GM23338 (cell line): ENCODE measurements at places on chromosomes 3 and 15.
A peak's percentile ranks its signal among the peaks of the same experiment; 100 is the strongest.

DNA sequence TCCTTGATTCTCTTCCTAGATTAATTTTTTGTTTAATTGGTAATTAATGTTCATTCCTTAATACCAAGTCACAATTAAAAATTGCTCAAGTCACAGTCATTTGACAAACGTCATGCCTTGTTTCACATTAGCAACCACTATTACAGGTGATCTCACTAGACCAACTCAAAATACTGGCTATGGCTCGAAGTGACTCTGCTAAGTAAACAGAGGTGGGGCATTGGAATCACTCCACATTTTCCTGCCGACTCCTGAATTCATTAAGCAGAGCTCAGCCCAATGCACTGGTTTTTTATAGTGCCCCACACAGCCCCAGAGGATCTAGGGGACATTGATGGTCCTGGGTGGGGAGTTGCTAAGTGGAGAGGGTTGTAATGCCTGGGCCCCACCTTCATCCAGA lies 201.2 kb upstream of the NSMCE3 start:
- H3K4me3 ChIP-seq: no peak overlapping the region
- H3K4me1 ChIP-seq: peaks cover 25% of the 10 kb centered on the region
- no peak overlapping the region for H3K27ac ChIP-seq
- no peaks in the 10 kb centered on the region for H3K27me3 ChIP-seq
- DNase-seq: no peak

DNA sequence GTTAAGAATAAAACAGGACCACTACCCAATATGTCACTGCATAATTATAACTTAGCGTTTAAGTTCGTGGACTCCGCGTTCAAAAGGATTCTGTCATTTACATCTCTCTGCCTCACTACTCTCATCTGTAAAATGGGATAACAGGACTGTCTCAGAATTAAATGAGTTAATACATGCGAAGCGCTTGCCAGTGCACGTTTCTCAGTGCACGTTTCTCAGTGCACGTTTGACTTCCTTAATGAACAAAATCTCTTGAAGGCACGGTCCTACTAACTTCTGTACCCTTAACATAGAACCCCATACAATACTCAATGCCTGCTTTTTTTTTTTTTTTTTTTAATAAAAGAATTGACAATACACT lies 499 bp downstream of the RABL3 start:
- H3K4me3 ChIP-seq: peak overlapping the region; percentile 75
- H3K27me3 ChIP-seq: no peaks in the 10 kb centered on the region
- peaks cover 16% of the 10 kb centered on the region for H3K4me1 ChIP-seq
- H3K36me3 ChIP-seq: peaks cover 10% of the 10 kb centered on the region; the same call in 1 of the 2 replicates
- H3K27ac ChIP-seq: no peak overlapping the region; the same call in 1 of the 2 replicates

DNA sequence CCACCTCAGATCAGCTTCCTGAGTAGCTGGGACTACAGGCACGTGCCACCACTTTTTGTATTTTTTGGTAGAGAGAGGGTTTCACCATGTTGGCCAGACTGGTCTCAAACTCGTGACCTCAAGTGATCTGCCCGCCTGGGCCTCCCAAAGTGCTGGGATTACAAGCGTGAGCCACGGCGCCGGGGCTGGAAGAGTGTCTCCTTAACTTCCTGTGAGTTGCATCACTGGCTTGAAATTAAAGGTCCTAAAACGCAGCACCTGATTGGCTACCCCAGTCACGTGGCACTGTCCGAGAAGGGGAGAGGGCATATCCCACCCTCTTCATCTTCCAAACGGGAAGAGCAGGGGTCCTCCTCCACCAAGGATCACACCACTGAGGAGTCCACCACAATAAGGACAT lies 5.5 kb upstream of the FAM174B start:
- no peaks in the 10 kb centered on the region for H3K36me3 ChIP-seq
- H3K27ac ChIP-seq: no peak overlapping the region

DNA sequence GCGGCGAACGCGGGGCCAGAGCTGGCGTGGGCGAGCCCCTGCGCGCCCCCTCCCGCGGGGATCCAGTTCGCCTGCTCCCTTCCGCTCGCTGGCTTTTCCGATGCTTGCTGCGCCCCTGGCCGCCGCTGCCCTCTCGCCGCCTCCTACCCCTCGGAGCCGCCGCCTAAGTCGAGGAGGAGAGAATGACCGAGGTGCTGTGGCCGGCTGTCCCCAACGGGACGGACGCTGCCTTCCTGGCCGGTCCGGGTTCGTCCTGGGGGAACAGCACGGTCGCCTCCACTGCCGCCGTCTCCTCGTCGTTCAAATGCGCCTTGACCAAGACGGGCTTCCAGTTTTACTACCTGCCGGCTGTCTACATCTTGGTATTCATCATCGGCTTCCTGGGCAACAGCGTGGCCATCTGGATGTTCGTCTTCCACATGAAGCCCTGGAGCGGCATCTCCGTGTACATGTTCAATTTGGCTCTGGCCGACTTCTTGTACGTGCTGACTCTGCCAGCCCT lies 721 bp downstream of the P2RY1 start:
- H3K36me3 ChIP-seq: peaks cover 9% of the 10 kb centered on the region
- peaks cover 17% of the 10 kb centered on the region for H3K27me3 ChIP-seq
- peak overlapping the region; percentile 89 for H3K4me3 ChIP-seq
- DNase-seq: peak; percentile 38
- H3K27ac ChIP-seq: no peak overlapping the region
- H3K4me1 ChIP-seq: peaks cover 41% of the 10 kb centered on the region

DNA sequence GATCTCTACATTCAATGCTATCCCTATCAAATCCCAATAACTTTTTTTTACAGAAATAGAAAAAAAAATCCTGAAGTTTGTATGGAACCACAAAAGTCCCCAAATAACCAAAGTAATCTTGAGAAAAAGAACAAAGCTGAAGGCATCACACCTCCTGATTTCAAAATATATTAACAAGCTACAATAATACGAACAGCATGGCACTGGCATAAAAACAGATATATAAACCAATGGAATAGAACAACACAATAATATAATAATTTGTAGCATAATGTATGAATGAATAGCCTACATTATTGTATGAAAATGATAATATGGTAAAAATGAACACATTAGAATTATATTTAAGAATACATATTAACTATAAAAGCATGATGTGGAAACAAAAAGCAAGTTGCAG lies 76.7 kb upstream of the TMC3 start:
- no peak overlapping the region for H3K4me3 ChIP-seq
- H3K27me3 ChIP-seq: no peaks in the 10 kb centered on the region
- no peak overlapping the region for H3K27ac ChIP-seq
- no peak for DNase-seq
- H3K36me3 ChIP-seq: 0 out of 2 replicates have a peak, but pooled peaks cover 4% of the 10 kb centered on the region
- no peaks in the 10 kb centered on the region for H3K4me1 ChIP-seq

DNA sequence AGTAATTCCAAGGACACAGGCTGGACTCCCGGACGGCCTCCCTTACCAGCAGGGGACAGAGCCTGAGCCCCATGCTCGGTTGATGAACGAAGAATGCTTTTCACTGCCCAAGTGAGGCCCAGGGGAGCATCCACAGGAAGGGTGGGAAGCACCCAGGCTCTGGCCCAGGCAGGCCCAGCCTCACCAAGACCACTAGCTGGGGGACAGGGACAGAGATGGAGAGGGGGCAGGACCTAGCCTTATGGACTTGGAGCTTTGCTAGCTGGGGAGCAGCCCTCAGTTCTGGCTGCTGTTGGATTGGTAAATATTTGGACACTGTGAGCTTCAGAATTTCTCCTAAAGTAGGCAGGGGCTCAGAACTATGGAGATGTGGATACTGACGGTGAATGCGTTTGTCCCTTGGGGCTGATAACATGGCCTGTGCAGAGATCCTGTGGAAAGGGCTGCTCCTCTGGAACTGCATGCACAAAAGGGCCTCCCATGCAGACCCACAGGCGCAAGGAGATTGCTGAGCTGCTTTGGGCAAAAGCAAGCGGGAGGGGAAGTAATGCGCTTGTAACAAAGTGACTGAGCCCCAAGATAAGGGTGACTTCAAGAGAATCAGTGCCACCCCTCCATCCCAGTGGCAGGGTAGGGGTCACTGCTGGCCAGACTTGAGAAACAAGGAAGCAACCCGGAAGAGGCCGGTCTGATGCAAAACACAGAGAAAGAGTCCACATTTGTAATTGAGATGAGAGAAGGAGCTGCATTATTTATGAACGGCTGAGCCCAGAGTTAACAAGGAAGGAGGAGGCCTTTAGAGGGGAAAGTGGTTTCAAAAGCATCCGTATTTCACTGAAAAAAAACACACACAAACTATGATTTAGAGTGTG lies 70.1 kb upstream of the MEF2A start:
- no peaks in the 10 kb centered on the region for H3K27me3 ChIP-seq
- no peak overlapping the region for H3K4me3 ChIP-seq
- H3K27ac ChIP-seq: no peak overlapping the region
- H3K36me3 ChIP-seq: no peaks in the 10 kb centered on the region
